ENCODE measurements at places on chromosomes 16 and 17. TPM values are rescaled to one million over a fixed set of nuclear protein-coding genes. Genes with fewer than 3 reads are reported as not detected.

DNA sequence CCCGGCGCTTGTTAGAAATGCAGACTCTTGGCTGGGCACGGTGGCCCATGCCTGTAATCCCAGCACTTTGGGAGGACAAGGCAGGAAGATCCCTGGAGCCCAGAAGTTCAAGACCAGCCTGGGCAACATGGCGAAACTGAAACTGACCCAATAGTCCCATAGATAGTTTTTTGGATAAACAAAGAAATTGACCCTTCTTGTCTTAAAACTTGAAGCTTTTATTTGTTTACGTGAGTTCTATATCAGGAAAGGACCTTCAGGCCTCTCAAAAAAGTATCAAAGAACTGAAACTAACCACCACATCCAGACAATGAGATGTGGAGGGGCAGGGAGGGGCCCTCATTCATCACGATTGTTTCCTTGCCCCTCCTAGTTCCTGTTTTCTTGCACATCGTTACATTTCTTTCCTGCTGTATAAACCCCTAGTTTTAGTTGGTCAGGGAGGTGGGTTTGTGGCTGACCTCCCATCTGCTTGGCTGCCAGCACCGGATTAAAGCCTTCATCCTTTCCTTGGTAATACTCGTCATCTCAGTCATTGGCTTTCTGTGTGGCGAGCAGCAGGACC is 29.9 kb upstream of the PRM1 start:
- no peak for DNase-seq

Gene IGFALS
- total RNA-seq = not detected

- no peak for DNase-seq
These were observed 4.8 kb upstream of the LPO start for GRCh38 chr17:58233543-58233942.

GRCh38 chr16:25823891-25824290 is 132.1 kb downstream of the HS3ST4 start:
- DNase-seq = peak; percentile 2

Gene PDILT
- total RNA-seq = not detected

- no peak for DNase-seq
These were observed 16.8 kb downstream of the LRRC3C start for GRCh38 chr17:39944393-39944711.

DNA sequence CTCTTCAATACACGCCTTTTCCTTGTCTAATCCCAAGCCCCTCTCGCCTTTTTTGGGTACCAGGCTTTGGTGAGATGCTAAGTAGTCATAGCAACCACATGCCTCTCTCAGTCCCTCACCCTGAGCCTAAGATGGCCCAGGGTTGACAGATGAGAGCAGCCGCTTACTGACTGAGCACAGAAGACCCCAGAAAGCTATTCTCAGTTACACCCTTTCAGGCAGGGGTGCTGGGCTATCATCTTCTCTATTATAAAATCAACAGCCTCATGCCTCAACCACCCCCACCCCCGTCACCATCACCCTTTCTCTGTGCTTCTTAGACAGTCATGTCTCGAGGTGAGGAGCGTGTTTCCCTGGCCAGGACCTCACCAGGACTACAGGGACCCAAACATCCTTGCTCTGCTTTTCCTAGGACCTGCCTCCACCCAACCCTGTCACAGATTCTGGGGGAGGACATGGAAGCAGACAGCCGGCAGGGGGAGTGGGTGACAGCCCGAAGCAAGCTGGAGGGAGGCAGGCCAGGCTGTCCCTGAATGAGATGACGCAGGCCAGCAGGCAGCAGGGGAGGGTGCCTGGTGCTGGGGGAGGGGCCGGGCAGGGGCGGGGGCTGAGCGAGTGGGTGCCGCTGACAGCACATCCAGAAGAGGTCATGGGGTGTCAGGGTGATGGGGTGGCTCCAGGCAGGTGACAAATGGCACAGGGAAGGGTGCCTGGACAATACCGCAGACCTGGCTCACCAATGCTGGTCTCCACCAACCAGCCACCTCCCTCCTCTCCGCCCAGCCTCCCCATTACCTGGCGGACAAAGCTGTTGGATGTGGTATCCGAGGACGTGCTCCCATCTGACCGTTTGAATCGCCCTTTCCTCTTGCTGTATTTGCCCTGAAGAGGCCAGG is 3.1 kb downstream of the CACNB1 start:
- DNase-seq = peak; percentile 65

- DNase-seq = peak; percentile 86
These were observed 61.7 kb upstream of the MRC2 start for GRCh38 chr17:62565817-62566216.

Gene SMIM5
- not detected for total RNA-seq

DNA sequence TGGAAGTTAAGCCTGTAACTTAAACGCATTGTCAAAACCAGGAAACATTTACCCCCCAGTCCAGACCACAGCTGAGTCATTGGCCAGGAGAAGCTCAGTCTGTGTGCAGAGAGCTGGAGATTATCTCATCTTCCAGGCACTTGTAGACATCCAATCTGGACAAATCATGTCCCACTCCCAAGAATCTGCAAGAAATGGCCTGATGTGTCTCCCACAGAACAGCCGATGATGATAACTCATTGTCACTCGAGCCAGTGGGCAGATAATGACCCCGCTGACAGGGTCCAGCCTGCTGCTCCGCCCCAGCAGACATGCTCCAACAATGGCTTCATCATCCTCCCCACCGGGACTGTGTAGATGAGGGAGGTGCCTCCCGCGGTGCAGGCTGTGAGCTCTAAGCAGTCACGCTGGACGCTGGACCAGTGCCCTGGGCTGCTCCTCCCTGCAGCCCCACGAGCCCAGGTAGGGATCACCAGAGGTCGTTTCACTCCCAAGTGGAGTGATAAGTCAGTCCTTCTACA is 322.5 kb downstream of the C16orf95 start:
- peak; percentile 87 for DNase-seq

Gene GDPD3
- total RNA-seq = 1.4 TPM

- DNase-seq = no peak
These were observed 2.0 kb upstream of the PMFBP1 start for GRCh38 chr16:72173997-72174396.

DNA sequence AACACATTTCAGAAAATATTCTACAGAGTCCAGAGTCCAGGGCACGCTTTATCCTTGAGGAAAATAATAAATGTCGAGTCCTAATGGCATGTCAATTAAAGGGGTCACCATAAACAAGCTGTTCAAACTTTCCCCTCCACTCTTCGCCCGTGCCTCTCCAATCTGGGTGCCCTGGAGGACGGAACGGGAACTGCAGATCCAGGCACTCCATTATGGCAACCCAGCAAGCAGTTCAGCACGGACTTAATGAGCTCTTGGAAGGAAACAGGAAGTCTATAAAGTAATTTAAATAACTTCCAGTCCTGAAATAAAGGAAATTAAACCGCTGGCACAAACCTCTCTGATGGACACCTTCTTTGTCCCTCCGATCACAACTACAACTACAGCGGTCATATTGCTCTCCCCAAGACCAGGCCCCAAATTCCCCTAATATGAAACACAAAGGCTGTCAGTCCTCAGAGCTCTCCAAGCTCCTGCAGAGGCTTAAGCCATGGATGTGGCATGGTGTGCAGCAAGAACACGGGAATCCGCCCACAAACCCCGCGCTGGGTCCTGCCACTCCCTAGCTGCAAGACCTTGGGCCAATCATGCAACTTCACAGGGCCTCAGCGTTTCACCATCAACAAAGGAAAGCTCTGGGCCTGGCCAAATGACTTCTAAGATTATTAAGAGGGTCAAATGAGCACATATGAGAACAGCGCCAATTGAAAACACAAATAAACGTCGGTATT is 52.6 kb downstream of the ZFHX3 start:
- no peak for DNase-seq

Gene PIGS
- total RNA-seq = 47.4 TPM

- peak; percentile 84 for DNase-seq
These were observed 201.0 kb upstream of the NLRP1 start for GRCh38 chr17:5785338-5785737.

DNA sequence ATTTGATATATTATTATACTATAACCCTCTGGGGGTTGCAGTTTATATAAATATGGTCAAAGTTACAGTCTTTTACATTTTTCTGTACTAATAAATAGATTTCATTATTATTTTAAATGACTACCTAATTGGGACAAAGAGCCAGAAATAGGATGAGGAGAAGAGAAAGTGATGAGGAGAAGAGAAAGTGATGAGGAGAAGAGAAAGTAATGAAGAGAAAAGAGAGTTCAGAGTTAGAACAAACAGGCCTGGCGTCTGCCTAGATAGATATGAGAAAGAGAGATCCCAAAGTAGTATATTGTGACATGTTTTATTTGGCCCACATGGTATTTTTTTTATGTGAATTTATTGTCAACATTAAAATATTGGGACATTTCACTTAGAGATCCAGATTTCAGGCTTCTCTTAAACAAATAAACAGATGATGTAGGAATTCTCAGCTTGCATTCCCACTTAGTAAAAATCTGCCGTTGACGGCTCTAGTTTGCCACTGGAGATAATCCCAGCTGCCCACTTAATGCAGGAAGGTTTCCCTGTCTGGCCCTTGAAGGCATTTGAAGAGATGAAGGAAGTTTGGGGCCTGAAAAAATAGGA is 210.7 kb downstream of the STX8 start:
- no peak for DNase-seq

- DNase-seq = no peak
These were observed 5.5 kb upstream of the ASGR1 start for GRCh38 chr17:7184647-7185046.

GRCh38 chr17:42640121-42640520 is 19.0 kb upstream of the TUBG2 start:
- no peak for DNase-seq

Gene NPIPA8
- total RNA-seq = not detected

Gene DOC2B
- 5.9 TPM for total RNA-seq

- peak; percentile 65 for DNase-seq
These were observed 51.6 kb downstream of the PRKCA start for GRCh38 chr17:66353937-66354401.

DNA sequence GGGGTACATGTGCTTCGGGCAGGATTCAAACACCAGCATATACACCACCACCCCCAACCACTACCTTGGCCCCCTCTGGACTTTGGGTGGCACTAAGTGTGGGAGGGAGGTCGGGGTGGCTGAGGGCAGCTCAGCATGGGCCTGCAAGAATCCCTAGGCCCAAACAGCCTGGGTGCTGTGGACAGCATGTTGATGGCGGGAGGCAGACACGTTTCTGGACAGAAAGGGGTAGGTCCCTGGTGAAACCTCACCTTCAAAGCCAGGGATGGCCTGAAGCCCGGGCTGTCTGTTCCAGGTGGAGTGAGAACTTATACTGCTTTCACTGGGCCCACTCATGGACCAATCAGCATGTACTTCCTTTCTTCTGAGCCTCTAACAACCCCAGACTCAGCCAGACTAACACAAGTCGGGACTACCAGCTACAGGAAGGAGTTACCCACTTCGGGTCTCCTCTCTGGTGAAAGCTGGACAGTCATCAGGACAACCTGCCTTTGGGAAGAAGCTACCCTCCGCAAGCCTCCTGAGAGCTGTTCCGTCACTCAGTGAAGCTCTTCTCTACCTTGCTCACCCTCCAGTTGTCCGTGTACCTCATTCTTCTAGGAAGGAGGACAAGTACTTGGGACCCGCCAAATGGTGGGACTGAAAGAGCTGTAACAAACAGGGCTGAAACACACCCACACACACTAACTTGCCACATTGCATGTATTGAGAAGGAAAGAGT is 203.0 kb downstream of the CPPED1 start:
- DNase-seq = no peak

DNA sequence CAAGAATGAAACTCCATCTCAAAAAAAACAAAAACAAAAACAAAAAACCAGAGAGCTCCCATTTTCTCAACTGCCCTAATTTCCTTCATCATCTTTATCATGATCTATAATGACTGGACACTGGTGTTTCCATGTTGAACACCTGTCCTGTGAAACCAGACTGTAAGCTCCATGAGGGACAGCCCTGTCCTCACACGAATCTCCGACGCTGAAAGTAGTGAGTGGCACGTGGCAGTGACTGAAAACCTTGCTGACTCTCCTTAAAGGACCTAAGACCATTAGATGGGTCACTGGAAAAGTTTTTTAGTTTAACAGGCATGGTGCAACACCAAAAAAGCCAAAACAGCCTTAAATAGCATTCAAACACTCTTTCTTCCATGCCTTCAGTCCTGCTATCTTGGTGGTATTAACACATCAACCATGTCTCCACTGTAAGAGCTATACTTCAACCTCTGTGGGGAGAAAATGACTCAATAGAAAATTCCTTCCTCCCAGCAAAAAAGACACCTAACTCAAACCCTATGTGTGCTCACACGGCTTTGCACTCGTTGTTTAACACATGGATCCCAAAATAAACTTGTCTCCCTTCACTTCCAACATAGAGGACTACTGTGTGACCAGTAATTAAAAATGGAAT is 8.3 kb downstream of the AXIN2 start:
- DNase-seq = no peak

Gene CIITA
- not detected for total RNA-seq

DNA sequence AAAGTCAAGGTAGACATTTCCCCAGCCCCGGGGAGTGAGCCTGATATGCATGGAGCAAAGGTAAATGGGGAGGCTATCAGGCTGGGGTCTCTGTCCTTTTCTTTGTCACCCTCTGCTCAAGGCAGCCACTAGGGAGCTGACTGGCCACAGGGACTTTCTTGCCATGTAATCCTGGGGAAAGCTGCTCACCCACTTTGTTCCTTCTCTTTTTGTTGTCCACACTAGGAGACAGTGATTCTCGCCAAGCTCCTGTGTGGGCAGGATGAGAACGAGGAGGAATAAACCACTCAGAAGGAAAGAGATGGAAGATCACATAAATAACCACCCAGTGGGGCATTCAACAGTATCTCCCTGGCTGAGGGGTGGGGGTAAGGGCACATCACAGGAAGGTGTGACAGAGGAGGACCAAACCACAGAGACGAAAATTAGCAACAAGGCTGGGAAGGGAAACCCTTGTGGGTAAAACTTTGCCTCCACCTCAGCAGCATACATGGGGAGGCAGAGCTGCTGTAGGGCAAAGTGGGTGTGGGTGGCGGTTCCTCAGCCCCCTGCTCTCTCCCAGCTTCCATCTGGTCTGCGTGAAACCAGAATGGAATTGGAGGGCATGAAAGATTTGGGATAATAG is 26.2 kb upstream of the CCL1 start:
- DNase-seq = no peak
